ENCODE measurements at places on chromosomes 7 and 10. TPM values are rescaled to one million over a fixed set of nuclear protein-coding genes. Genes with fewer than 3 reads are reported as not detected.

Gene PIP4K2A
- 35.9 TPM for total RNA-seq

Gene EIF5AL1
- total RNA-seq, result 0.48 TPM

Gene TECTB
- total RNA-seq, result not detected

Gene ZNF777
- 4.3 TPM for total RNA-seq

- DNase-seq, result no peak
Measured at GRCh38 chr7:94258418-94259300, 136.0 kb upstream of the COL1A2 start.

- peak; percentile 19 for DNase-seq
Measured at GRCh38 chr7:45112648-45113047, 1.2 kb upstream of the TBRG4 start.

DNA sequence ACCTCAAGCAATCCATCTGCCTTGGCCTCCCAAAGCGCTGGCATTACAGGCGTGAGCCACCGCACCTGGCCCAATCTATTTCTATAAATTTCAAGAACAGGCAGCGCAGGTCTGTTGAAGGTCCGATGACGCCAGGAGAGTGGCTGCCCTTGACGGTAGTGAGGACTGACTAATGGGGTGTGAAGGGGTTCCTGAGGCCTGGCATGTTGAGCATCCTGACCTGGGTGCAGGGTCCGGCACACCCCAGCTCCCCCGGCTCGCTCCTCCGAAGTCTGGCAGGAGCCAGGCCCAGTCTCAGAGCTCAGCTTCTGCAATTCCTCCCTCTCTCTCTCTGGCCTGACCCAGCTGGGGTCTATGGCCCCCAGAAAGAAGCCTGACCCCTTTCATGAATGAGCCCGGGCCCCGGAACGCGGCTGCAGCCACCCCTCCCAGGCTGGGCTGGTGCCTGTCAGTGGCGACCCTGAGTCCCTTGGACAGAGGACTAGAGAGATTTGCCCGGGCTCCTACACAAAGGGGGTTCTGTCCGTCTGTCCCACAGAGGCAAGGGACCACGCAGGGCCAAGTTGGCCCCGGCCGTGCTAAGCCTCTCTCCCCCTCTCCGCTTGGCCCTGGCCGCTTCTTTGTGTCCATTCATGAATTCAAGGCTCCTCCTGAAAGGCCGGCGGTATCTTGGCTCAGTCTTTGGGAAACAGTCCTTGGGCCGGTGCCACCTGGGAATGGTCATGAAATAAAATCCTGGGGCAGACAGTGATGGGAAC, 18.8 kb downstream of the MMD2 start:
- DNase-seq, result no peak

DNA sequence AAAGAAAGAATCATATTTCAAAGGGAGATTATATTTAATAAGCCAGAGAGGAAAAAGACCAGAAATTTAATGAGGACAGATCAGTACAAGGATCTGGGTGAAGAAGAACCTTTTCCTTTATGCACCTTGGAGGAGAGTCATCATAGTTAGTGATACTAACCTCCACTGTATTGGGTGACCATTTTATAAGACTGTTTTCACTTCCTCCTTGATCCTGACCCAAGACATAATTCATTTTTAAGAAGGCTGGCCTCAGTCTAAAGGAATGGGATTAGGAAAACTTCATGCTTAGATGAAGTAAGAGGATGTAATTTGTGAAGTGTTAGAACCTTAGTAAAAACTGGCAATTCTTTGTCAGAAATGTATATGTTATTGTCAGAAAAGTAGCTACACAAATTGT, 68.6 kb downstream of the ADAM22 start:
- no peak for DNase-seq

GRCh38 chr10:93309062-93309461, 173.1 kb downstream of the MYOF start:
- DNase-seq, result no peak

GRCh38 chr10:6133331-6134098, 44.7 kb downstream of the RBM17 start:
- DNase-seq, result no peak

GRCh38 chr7:14218338-14218737, 228.9 kb upstream of the ETV1 start:
- DNase-seq, result no peak
